ENCODE measurements at places on chromosomes 2 and 18.

GRCh38 chr18:45068400-45069094 is 387.9 kb downstream of the SETBP1 start:
- H3K4me3 ChIP-seq = no peak overlapping the region
- no peaks in the 10 kb centered on the region for H3K36me3 ChIP-seq
- no peak for DNase-seq
- H3K27me3 ChIP-seq = no peaks in the 10 kb centered on the region
- peaks cover 36% of the 10 kb centered on the region for H3K4me1 ChIP-seq

DNA sequence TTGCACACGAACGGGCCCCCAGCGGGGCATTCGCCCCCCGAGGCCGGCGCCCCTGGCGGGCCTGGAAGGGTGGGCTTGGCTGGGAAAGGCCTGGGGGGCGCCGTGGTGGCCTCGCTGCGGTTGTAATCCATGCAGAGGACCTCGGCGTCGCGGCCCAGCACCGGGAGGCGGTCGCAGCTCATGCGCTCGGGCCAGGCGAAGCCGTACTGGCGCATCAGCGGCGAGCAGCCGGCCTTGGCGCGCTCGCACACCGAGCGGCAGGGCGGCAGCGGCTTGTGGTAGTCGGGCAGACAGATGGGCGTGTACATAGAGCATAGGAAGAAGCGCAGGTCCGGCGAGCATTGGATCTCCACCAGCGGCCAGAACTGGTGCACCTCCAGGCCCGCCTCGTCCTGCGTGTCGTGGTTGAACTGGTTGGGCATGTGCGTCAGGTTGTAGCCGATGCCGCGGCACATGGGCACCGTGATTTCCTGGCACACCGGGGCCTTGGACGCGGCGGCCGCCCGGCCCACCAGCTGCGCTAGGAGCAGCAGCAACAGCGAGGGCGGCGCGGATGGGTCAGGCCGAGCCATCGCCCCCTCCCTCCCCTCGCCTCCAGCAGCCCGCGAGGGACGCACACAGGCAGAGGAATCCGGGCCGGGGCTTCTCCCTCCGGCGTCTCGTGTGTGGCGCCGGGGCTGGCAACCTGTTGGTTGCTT is 1.4 kb downstream of the FZD5 start:
- peak; percentile 30 for DNase-seq
- H3K27me3 ChIP-seq = no peaks in the 10 kb centered on the region
- peak overlapping the region; percentile 92 for H3K4me3 ChIP-seq
- H3K27ac ChIP-seq = peak overlapping the region; percentile 80
- H3K36me3 ChIP-seq = peaks cover 13% of the 10 kb centered on the region

- no peak for DNase-seq
- no peak overlapping the region for H3K27ac ChIP-seq
- no peaks in the 10 kb centered on the region for H3K36me3 ChIP-seq
These were observed 1184.9 kb upstream of the CDH2 start for GRCh38 chr18:29361843-29362242.

- H3K27ac ChIP-seq = no peak overlapping the region
- H3K4me1 ChIP-seq = no peaks in the 10 kb centered on the region
- no peak for DNase-seq
- H3K4me3 ChIP-seq = no peak overlapping the region
- H3K27me3 ChIP-seq = peaks cover 26% of the 10 kb centered on the region
- no peaks in the 10 kb centered on the region for H3K36me3 ChIP-seq
These were observed 14.1 kb downstream of the GLI2 start for GRCh38 chr2:120749506-120750431.

DNA sequence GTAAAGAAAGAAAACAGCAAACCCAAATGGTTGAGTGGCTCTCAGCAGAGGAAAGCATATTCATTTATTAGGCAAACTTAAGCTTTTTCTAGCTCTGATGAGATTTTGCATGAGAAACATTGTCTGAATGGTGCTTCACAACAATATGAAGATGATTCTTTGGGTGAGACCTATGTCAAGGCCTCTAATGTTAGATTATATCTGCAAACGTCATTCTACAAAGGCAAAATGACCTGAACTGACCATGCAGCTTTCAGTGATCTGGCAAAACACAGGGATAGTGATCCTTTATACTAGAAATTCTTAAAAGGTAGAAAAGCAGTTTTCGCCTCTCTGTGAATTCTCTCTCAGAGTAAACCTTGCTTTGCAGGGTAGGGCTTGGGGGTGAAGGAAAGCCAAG is 11.7 kb downstream of the RHBDD1 start:
- no peaks in the 10 kb centered on the region for H3K27me3 ChIP-seq
- H3K36me3 ChIP-seq = no peaks in the 10 kb centered on the region
- no peak for DNase-seq

DNA sequence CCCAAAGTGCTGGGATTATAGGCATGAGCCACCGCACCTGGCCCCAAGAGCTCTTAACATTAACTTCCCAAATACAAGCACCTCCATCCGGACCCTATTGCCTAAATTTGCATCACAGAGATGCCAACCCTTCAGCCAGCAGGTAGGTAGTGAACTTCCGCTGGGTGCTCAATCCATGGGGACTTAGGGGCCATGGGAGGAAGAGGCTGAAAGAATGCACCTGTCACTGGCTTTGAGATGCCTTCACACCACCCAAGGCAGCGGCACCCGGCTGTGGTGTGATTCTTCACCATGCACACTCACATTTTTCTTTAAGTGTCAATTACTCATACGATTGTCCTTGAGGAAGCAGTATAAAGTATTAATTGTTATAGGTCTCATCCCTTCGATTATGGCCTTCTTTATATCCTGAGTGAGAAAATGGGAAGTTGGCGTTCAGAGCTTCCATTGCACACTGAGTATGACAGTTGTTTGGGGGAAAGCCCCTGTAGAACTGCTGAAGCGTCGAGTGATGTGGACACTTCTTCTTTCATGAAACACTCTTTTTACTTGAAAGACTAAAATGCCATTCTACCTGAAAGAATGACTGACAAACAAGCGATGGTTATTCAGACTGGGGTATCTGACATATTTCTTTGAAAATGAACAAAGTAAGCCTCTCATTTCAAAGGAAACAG is 51.8 kb upstream of the BIN1 start:
- no peaks in the 10 kb centered on the region for H3K36me3 ChIP-seq
- peaks cover 47% of the 10 kb centered on the region for H3K27me3 ChIP-seq
- no peak overlapping the region for H3K27ac ChIP-seq
- no peak for DNase-seq

DNA sequence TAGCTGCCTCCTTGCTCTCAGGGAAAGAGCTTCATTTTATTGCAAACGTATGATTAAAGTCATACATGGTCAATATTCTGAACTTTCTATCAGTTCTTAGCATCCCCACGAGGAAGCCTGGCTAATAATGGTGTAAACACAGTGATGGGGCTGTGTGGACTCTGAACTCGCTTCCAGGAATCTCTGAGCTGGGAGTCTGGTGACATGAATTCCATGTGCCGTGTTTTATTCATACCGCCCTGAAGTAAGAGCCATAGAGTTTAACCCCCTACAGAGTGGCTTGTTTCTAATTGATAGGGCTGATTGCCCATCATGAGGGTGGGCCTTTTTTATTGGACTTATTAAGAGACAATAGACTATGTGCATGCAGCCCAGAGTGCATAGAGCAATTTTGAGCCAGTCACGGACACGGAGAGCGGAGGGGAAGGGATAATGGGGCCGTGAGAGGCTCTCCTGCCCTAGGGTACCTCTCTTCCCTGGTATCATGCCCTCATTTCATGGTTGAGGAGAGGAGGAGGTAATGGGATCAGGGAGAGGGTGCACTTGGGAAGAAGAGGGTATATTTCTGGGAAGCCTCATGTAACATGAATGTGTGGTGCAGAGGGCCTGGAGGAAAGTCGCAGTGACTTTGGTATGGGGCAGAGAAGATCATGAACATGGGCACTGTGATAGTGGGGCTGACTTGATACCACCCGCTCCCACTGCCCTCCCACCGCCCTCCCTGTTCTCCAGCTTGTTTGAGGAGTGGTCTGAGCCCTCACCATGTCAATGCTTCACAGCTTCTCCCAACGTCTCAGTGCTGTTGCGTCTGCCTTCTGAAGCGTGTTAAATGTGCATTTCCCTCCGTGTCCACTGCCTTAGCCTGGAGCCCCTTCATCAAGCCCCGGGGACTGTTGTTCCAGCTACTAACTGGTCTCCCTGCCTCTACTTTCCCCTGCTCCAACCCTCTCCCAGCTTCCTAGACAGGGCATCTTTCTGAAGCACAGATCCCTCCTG is 73.2 kb downstream of the IL1R2 start:
- H3K36me3 ChIP-seq = no peaks in the 10 kb centered on the region
- peak overlapping the region; percentile 96 for H3K27ac ChIP-seq
- H3K4me3 ChIP-seq = peak overlapping the region; percentile 26
- no peaks in the 10 kb centered on the region for H3K27me3 ChIP-seq
- H3K4me1 ChIP-seq = peaks cover 90% of the 10 kb centered on the region

DNA sequence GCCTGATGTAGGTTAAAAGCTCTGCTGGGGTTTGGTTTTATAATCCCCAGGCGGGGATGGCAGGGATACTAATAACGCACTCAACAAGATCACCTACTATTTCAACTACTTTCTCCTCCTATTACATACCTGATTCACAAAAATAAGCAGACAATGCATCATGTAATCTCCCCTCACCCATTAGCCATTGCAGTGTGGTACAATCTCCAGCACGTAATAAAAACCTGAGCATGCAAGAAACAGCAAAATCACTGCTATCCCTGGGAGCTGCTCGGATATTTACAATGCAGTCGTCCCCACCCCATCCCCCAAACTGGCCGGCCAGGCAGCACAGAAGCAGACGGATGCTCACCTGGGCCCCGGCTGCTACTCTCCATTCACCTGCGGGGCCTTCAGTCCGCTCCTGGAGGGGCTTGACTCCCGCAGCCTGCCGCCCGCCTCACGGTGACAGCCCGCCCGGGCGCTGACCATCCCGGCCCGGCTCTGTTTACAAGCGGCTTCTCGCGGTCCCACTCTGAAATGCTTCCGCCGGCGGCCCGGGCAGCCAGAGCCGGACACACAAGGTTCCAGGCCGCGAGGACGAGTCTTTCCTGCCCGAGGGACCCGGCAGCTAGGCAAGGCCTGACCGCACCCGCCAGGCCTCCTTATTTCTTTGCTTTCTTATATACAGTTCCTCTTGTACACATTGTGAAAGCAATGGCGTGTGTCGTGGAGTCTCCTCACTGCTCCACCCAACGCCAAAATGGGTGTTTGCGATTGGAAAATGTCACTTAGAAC is at the start of gene PLEKHM3:
TSS of gene PLEKHM3 (minus strand) at position 491 of the 777 bp plus-strand sequence. CDS start 23,888 bp downstream, outside the sequence.
- H3K27me3 ChIP-seq = no peaks in the 10 kb centered on the region
- peak within 1 kb of the TSS; percentile 77 for H3K4me3 ChIP-seq
- no peaks in the 10 kb centered on the region for H3K36me3 ChIP-seq
- H3K27ac ChIP-seq = peak within 1 kb of the TSS; percentile 81

GRCh38 chr2:171166328-171166983 is 5.8 kb upstream of the TLK1 start:
- H3K27ac ChIP-seq = no peak overlapping the region
- H3K27me3 ChIP-seq = no peaks in the 10 kb centered on the region
- no peak for DNase-seq
- H3K4me3 ChIP-seq = no peak overlapping the region
- H3K4me1 ChIP-seq = peaks cover 8% of the 10 kb centered on the region

GRCh38 chr2:127704641-127705390 is 3.5 kb downstream of the SFT2D3 start:
- DNase-seq = no peak
- H3K27ac ChIP-seq = peak overlapping the region; percentile 36
- peaks cover 40% of the 10 kb centered on the region for H3K36me3 ChIP-seq
- H3K4me1 ChIP-seq = peaks cover 79% of the 10 kb centered on the region
- no peak overlapping the region for H3K4me3 ChIP-seq

- H3K4me3 ChIP-seq = no peak overlapping the region
- no peaks in the 10 kb centered on the region for H3K36me3 ChIP-seq
- H3K27me3 ChIP-seq = no peaks in the 10 kb centered on the region
- no peaks in the 10 kb centered on the region for H3K4me1 ChIP-seq
These were observed 829.2 kb downstream of the ERBB4 start for GRCh38 chr2:211709389-211709788.

GRCh38 chr2:118954297-118955060 is 12.5 kb downstream of the MARCO start:
- H3K4me1 ChIP-seq = no peaks in the 10 kb centered on the region
- peaks cover 35% of the 10 kb centered on the region for H3K27me3 ChIP-seq
- no peak overlapping the region for H3K4me3 ChIP-seq
- H3K36me3 ChIP-seq = no peaks in the 10 kb centered on the region

- DNase-seq = no peak
- no peak overlapping the region for H3K4me3 ChIP-seq
- no peaks in the 10 kb centered on the region for H3K36me3 ChIP-seq
- no peak overlapping the region for H3K27ac ChIP-seq
- H3K4me1 ChIP-seq = no peaks in the 10 kb centered on the region
These were observed 174.1 kb downstream of the LRATD1 start for GRCh38 chr2:14806613-14807012.

DNA sequence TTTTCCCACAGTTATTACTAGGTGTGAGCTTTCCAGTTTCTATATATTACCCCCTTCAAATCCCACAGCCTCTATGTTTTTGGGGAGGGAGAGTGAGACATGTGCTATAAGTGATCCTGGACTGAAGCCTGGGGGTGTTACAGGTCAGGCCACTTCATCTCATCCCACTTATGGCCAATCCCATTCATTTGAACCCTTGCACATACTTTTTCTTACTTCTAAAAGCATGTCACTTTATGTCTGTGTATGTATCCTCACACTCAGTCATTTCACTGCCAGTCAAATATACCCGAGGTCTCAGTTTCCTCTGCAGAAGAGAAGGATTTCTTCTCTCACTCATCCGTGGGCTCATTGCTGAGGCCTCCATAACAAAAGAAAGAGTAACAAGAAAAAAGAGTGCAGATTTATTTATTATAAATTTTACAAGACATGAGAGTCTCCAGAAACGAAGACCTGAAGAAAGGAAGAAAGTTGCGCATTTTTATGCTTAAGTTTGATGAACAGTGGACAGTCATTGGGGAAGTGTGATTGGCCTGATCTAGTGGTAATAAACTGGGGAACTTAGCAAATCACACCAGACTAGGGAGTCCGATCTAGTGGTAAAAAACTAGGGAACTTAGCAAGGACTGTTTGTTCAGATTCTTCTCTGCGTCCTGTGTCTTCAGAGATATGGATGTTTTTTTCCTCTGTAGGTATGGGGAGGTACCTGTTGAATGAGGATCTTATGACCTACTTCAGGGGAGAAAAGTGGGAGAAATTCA is 52.1 kb downstream of the ICOS start:
- H3K36me3 ChIP-seq = no peaks in the 10 kb centered on the region
- H3K27me3 ChIP-seq = peaks cover 4% of the 10 kb centered on the region
- H3K4me3 ChIP-seq = no peak overlapping the region
- no peak for DNase-seq
- no peak overlapping the region for H3K27ac ChIP-seq

- H3K4me3 ChIP-seq = no peak overlapping the region
- DNase-seq = peak; percentile 61
- peaks cover 19% of the 10 kb centered on the region for H3K36me3 ChIP-seq
- no peaks in the 10 kb centered on the region for H3K27me3 ChIP-seq
These were observed 17.0 kb downstream of the THNSL2 start for GRCh38 chr2:88187038-88187676.

GRCh38 chr2:148545390-148546256 is 98.9 kb upstream of the EPC2 start:
- H3K4me3 ChIP-seq = no peak overlapping the region
- H3K36me3 ChIP-seq = no peaks in the 10 kb centered on the region
- DNase-seq = no peak
- no peaks in the 10 kb centered on the region for H3K4me1 ChIP-seq

- no peaks in the 10 kb centered on the region for H3K27me3 ChIP-seq
- H3K4me3 ChIP-seq = no peak overlapping the region
- DNase-seq = no peak
- H3K36me3 ChIP-seq = no peaks in the 10 kb centered on the region
- no peak overlapping the region for H3K27ac ChIP-seq
- H3K4me1 ChIP-seq = no peaks in the 10 kb centered on the region
These were observed 876.0 kb downstream of the SLC4A3 start for GRCh38 chr2:220503431-220503830.
